NCI-H345 (cell line): ENCODE measurements at places on chromosomes 16 and 17.
A peak's percentile ranks its signal among the peaks of the same experiment; 100 is the strongest.

GRCh38 chr16:89944773-89945172, 3.8 kb upstream of the DEF8 start:
- no peak for DNase-seq

- peak; percentile 36 for DNase-seq
These were observed 90.6 kb upstream of the CDH5 start for GRCh38 chr16:66275775-66276428.

DNA sequence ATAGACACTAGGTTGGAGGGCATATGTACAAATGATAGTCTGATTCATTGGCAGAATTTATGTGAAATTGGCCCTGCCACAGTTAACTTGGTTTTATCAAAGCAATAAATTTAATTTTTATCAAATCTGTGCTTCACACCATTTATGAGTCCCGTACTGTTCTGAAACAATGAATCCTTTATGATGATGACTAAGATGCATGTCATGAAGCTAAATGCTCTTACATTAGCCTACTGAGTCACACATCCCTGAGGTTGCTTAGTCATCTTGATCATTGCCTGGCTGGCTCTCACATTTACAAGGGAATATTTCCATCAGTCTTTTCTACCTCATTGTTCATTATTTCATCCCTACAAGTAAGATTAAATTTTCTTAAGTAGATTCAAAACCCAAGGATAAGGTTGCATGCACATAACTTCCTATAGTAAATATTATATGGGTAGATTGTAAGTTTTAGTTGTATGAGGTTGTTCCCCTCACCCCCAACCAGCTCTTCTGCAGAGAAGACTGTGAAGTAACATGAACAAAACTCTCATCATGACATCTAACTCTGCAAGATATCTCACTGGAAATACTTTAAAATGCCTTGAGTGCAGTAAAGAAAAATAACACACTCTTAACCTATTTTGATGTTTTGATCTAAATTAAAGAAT, 170.7 kb downstream of the CYB561 start:
- DNase-seq: no peak

GRCh38 chr16:85461814-85462713, 151.1 kb upstream of the GSE1 start:
- peak; percentile 82 for DNase-seq

GRCh38 chr16:1039762-1040161, 32.8 kb upstream of the SSTR5 start:
- DNase-seq: no peak

DNA sequence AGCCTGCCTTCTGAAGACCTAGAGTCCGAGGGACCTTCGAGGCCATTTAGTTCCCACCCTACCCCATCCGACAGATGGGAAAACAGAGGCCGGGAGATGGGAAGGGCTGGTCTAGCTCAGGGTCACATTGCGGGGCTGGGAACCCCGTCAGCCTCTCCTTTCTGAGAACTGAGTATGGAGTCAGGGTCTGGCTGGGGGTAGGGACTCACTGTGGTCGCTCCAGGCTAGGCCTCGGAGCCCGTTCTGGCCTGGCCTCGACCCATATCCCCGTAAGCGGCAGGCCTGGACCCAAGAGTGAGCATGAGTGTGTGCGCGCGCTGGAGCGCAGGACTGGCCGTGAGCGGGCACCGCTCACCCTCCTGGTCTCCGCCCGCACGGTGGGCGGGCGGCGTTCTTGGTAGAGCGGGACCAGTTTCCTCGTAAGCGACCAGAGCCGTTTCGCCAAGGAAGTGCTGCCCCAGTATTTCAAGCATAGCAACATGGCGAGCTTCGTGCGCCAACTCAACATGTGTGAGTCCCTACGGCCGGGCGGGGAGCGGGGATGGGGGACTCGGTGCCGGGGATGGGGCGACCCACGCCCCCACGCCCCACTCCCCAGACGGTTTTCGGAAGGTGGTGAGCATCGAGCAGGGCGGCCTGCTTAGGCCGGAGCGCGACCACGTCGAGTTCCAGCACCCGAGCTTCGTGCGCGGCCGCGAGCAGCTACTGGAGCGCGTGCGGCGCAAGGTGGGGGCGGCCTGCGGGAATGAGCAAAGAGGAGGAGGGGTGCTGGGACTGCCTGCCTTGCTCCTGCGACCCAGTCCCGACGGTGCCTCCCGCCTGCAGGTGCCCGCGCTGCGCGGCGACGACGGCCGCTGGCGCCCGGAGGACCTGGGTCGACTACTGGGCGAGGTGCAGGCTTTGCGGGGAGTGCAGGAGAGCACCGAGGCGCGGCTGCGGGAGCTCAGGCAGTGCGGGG, 855 bp downstream of the HSF4 start:
- DNase-seq: no peak

GRCh38 chr17:44758414-44759085, at the start of gene ADAM11:
TSS of gene ADAM11 (plus strand) at chr17:44758988. CDS start at chr17:44759200, 212 bp downstream.
- DNase-seq: peak; percentile 16

- no peak for DNase-seq
These were observed 387.2 kb downstream of the SEC14L1 start for GRCh38 chr17:77527836-77528505.

GRCh38 chr17:7632492-7632894, 2.6 kb downstream of the SHBG start:
- no peak for DNase-seq

- no peak for DNase-seq
These were observed 10.3 kb upstream of the TNS4 start for GRCh38 chr17:40511667-40512220.
